ENCODE measurements at places on chromosomes 6 and 20.

GRCh38 chr6:74971633-74972032, 234.2 kb downstream of the COL12A1 start:
- no peak for DNase-seq

GRCh38 chr6:30042476-30042875, 18.6 kb upstream of the POLR1H start:
- DNase-seq: no peak

GRCh38 chr6:111030008-111031007, 48.5 kb downstream of the RPF2 start:
- peak; percentile 33 for DNase-seq

- no peak for DNase-seq
Measured at GRCh38 chr6:11885159-11885558, 106.6 kb upstream of the ADTRP start.

DNA sequence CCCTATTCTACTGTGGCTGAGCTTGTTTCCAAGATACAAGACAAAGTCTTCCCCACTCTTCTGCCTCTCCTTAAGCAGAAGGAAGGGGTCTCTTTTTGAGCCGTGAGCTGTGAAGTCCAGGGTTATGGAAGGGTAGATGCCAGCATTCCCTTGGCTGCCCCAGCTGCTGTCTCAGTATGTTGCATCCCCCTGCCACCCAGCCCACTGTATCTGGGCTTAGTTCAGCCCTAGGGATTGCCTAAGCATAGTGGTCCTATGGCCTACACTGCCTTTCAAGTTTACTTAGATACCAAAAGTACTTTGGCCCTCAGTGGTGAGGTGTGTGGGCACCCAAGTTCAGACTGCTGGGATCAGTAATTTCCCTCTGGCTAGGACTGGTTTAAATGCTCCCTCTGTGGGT, 421.9 kb upstream of the KHDRBS2 start:
- DNase-seq: no peak

GRCh38 chr6:27706431-27706830, 205.8 kb downstream of the OR2B2 start:
- no peak for DNase-seq

DNA sequence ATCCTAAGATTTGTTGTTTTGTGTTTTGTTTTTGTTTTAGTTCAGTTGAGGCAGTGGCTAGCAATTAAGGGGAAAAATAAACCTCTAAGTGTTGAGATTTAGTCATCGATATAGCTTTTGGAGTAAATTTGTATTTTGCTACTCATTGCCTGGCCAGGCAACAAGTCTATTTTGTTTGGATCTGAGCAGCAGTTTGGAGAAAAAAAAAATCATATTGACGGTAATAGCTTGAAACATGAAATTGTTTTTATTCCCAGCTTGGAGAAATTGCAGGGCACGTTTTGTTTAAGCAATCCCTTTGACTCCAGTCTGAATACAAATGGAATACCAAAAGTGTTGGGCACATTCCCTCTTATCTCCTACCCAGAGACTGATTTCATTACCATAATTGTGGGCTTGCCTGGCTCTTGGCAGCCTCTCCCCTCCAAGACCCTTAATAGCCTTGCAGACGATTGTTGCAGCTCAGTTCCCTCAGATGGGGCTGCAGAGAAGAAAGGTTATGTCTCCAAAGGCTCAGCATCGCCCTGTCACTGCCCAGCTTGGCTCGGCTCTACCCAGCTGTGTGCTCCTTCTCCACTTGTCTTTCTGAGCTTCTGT, 56.0 kb downstream of the ISM1 start:
- no peak for DNase-seq

GRCh38 chr6:37205997-37206340, 36.0 kb downstream of the PIM1 start:
- no peak for DNase-seq

DNA sequence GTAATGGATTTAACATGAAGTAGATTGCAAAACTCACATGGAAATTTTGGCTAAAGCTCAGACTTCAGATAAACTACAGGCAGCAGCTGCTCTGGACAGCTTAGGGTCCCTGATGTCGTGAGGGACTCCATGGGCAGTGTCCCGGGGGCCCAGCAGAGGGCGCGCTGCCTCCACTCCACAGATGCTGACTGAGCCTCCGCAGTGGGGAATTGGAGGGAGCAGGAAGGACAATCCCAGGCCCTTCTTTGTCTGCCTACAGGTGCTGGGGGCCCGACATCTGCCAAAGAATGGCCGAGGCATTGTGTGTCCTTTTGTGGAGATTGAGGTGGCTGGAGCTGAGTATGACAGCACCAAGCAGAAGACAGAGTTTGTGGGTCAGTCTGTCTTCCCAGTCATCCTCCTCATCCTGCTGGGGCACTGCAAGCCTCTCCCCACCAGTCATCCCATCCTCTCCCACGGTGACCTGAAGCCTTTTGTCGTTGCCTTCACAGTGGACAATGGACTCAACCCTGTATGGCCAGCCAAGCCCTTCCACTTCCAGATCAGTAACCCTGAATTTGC, 35.9 kb downstream of the PLCG1 start:
- DNase-seq: peak; percentile 77

GRCh38 chr6:32151863-32152768, at the start of gene PRRT1:
Gene PRRT1, minus strand, starts transcription at chr6:32151939. Its CDS starts 112 bp downstream, at chr6:32151827.
- peak; percentile 9 for DNase-seq

- DNase-seq: no peak
Measured at GRCh38 chr6:109768485-109768884, 77.4 kb downstream of the FIG4 start.

DNA sequence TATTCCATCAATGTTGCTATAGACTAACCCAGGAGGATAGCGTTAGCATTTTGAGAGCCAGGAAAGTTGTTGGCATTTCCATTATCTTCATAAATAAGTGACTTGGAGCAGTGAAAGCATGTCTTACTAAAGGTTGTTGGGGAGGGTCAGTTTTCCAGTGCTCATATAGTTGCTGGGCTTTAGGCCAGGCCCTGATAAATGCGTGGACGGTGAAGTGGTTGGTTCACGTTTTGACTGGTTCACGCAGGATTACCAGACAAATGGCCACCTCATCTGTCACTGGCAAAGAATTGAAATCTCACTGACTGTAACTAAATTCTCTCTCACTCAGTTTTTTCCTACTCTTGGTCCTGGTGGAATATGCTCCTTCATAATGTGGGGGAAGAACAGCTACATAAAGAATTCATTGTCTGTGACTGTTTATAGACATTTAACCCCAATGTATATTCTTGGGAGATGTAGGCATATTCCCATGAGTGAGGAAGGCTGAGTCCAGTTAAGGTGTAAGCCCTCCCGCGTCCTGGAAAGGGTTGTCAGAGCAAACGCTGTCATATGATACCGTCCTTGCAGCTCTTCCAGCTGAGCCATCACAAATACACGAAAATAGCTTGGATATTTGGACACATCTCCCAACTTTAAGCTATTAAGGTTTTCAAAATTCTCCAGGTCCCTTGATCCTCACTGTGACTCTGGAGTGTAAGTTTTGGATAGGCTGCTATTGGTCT, 27.8 kb downstream of the LRRC1 start:
- DNase-seq: no peak

DNA sequence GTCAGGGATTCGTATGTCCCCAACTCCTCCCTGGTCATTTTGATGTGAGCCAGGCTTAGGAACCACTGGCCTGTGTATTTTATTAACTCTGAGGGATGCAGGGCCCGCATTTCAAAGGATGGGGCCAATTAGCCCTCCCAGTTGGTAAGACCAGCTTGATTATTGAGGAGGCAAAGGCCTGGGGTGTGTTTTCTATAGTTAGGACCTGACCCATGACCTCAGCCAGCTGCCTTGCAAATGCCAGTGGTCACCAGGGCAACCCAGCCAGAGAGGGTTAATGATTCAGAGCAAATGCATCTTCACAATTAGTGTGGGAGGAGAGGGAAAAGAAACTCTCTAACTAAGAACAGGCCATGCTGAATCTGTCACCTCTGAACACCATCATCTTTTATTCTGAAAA, 835.4 kb downstream of the MAFB start:
- no peak for DNase-seq

GRCh38 chr6:145875496-145876211, 61.1 kb upstream of the FBXO30 start:
- DNase-seq: peak; percentile 21

GRCh38 chr6:53335224-53335994, 13.3 kb downstream of the ELOVL5 start:
- peak; percentile 53 for DNase-seq

- DNase-seq: no peak
Measured at GRCh38 chr6:116405652-116406356, 35.1 kb downstream of the DSE start.

GRCh38 chr6:21046276-21046675, 512.0 kb downstream of the CDKAL1 start:
- no peak for DNase-seq

DNA sequence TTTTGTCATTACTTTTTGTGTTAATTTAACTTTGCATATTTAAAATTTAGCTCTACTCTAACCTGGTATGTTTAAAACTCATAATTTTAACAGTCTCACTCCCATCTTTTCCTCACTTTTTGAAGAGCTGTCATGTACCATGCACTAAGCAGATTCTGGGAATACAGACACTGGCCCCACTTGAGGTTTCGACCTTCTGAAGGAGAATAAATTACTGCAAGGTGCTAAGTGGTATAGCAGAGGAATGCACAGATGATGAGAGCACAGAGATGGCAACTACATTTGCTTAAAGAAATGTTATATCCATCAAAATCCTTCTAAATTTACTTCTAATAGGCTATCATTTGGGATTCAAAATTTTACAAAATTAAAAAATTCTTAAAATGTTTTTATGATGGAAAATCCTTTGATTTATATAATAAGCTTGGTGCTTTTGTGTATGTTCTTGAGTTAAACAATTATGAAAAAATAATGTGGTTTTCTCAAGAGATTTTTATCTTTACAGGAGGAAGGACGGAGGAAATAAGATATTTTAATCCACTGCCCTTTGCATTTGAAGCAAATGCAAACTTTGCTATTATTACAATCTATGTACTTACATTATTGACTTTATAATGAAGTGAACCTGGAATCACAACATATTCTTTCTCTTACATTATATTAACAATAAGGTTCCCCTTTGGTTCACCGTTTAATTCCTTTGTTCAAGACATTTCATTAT, 79.3 kb downstream of the AHI1 start:
- peak; percentile 52 for DNase-seq

DNA sequence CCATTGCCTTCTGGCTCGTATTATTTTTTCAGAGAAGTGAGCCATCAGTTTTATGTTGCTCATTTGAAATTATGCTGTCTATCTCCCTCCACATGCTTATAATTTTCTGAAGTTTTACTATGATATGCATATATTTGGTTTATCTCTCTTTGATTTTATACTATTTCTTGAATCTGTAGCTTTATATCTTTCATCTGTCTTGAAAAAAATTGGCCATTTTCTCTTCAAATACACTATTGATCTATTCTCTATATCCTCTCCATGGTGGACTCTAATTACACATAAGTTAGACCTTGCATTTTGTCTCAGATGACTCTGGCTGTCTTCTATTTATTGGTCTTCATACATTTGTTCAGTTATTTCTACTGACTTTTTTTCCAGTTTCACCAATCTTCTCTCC, 13.7 kb upstream of the COL19A1 start:
- DNase-seq: no peak

- DNase-seq: no peak
Measured at GRCh38 chr6:113636357-113636824, 220.8 kb upstream of the MARCKS start.

GRCh38 chr6:123533862-123534648, 102.7 kb downstream of the TRDN start:
- DNase-seq: no peak
